H54 (cell line): ENCODE measurements at places on chromosomes 3 and 15.

DNA sequence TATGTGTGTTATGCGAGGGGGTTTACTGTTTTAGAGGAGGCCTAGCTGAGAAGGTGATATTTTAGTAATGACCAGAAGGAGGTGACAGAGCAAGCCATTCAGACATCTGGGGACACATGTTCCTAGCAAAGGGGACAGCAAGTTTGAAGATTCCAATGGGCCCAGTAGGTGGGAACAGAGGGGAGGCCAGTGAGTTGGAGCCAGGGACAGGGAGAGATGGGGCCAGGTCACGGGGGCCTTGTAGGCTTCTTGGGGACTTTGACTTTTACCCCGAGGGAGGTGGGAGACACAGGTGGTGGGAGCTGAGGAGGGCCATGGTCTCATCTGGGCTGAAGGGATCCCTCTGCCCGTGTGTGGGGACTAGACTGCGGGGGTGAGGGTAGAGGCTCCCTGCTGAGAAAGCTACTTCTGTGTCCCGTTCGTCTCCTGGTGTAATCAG is 72.5 kb downstream of the MGLL start:
- DNase-seq = no peak

DNA sequence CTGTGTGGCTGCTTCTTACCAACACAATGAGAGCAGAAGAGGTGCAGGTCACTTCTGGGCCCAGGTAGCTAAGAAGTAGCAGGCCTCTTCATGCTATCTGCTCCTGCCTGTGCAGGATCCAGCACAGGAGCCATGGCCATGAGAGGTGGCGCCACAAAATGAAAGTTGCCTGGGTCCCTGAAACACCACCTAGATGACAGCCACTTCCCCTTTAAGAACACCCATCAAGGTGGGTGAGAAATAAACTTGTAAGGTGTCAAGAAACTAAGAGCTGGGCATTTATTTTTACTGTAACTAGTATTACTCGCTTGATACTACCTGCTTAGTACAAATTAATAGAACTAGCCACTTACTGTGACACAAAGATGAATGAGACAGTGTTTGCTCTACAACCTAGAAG is 484.6 kb upstream of the TBL1XR1 start:
- no peak for DNase-seq

DNA sequence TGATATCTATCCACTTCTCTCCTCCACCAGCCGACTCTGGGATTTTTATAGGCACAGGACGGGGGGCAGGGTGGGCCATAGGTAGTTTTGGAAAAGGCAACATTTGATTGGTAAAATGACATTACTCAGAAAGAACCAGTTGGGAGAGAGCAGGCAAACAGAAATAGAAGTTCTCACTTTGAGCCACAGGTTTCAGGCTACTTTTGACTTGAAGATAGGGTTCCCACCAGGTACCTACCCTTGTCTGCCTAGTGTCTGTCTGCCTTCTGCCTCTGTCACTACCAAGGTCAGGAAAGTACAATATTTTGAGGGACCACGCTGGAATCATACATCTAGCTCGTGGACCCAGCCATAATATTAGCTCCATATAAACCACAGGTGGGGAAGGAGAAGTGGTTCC is 412.9 kb upstream of the GRM7 start:
- no peak for DNase-seq

GRCh38 chr3:48180531-48181253 is 7.5 kb downstream of the CDC25A start:
- no peak for DNase-seq

- no peak for DNase-seq
Observed at GRCh38 chr3:35946121-35946853, 307.0 kb downstream of the ARPP21 start.

GRCh38 chr3:142588703-142589102 is 7.5 kb upstream of the PLS1 start:
- DNase-seq = no peak

GRCh38 chr15:31131853-31132375 is 30.4 kb upstream of the TRPM1 start:
- DNase-seq = no peak

- no peak for DNase-seq
Observed at GRCh38 chr3:42306499-42306898, 40.5 kb upstream of the CCK start.

DNA sequence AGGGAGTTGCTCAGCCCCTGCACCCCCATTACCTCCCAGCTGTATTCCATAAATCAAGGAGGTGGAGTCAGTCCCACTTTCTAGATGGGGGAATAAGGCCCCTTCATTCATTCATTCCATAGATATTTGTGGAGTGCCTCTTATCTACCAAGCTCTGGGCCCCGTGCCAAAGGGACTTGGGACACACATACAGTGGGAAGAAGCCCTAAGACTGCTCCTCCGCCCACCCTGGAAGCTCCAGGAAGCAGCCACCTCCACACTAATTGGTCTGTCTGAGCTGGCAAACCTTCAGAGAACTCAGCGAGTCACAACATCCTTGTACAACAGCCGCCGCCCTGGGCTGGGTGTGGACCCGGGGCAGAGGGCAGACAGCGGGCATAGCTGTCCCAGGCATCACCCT is 6.4 kb downstream of the STRA6 start:
- peak; percentile 60 for DNase-seq

DNA sequence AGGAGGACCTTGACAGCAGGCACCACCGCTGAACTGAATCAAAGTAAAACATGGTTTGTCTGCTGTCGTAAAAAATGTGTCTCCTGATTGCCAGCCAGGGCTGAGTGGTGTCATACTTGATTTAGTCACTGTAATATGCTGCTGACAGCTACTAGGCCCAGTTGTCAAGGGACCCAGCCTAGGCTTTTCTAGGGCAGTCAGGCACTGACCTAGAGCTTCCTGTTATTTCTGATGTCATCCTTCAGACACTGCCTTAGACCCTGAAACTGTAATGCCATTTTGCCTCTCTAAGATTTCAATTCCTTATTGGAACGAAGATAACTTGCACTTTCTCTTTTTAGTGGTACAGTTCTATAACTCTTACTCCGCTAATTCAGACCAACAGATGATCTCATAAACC is 2.6 kb upstream of the MRPL3 start:
- DNase-seq = no peak

GRCh38 chr3:183455089-183455488 is 26.7 kb upstream of the MCF2L2 start:
- peak; percentile 49 for DNase-seq

DNA sequence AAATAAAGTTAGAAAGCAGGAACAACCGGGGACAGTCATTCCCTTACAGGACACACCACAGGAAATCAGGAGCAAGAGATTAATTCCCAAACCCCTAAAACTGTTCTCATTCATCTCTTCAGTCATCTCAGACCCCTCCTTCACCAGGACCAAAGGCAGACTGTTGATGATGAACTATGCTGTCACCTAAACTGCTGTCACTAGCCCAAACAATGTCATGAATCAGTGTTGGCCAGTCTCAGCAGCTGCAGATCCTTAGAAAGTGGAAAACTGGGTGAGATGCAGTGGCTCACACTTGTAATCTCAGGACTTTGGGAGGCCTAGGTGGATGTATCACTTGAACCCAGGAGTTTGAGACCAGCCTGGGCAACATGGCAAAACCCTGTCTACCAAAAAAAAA is 909.6 kb downstream of the ROBO1 start:
- DNase-seq = no peak
